Renal cortex interstitium (tissue), 15 donors: ENCODE measurements at places on chromosomes 2 and 18. TPM values are rescaled to one million over a fixed set of nuclear protein-coding genes. Genes with fewer than 3 reads are reported as not detected.
A peak's percentile ranks its signal among the peaks of the same experiment; 100 is the strongest.

Gene SERPINB2
- 0.14 TPM for polyA plus RNA-seq

Gene RNPEPL1
- 24.1 TPM for polyA plus RNA-seq

Gene MAPK4
- 9.7 TPM for polyA plus RNA-seq

Gene TTN
- polyA plus RNA-seq = 1.2 TPM

GRCh38 chr2:74573747-74574562 is 19.4 kb downstream of the DOK1 start:
- no peak for DNase-seq

- DNase-seq = no peak
Observed at GRCh38 chr2:226427538-226428307, 371.9 kb downstream of the IRS1 start.

GRCh38 chr18:49365346-49365745 is 95.1 kb downstream of the DYM start:
- DNase-seq = peak; percentile 49

GRCh38 chr2:178283341-178283918 is 89.1 kb downstream of the OSBPL6 start:
- DNase-seq = no peak

DNA sequence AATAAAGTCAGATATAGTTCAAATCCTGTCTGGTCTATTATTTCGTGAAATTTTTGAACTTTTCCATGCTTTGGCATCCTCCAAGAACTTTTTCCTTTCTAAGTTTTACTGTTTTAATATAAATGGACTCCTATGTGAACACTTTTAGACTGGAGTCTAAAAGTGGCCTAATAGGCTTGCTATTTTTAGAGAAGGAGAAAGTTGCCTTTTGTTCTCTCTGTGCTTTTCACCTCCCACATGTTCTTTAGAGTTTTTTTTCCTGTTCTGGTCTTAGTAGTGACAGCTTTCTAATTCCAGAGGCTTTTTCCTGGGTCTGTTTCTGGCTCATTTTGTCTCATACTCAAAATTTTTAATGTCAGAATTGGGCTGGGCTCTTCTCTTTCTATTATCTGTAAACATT is 72.2 kb downstream of the ADAM23 start:
- no peak for DNase-seq

Gene MOCOS
- polyA plus RNA-seq = 0.92 TPM

GRCh38 chr2:94986392-94986963 is 39.0 kb upstream of the MAL start:
- DNase-seq = no peak

Gene SCN9A
- polyA plus RNA-seq = 2.0 TPM

DNA sequence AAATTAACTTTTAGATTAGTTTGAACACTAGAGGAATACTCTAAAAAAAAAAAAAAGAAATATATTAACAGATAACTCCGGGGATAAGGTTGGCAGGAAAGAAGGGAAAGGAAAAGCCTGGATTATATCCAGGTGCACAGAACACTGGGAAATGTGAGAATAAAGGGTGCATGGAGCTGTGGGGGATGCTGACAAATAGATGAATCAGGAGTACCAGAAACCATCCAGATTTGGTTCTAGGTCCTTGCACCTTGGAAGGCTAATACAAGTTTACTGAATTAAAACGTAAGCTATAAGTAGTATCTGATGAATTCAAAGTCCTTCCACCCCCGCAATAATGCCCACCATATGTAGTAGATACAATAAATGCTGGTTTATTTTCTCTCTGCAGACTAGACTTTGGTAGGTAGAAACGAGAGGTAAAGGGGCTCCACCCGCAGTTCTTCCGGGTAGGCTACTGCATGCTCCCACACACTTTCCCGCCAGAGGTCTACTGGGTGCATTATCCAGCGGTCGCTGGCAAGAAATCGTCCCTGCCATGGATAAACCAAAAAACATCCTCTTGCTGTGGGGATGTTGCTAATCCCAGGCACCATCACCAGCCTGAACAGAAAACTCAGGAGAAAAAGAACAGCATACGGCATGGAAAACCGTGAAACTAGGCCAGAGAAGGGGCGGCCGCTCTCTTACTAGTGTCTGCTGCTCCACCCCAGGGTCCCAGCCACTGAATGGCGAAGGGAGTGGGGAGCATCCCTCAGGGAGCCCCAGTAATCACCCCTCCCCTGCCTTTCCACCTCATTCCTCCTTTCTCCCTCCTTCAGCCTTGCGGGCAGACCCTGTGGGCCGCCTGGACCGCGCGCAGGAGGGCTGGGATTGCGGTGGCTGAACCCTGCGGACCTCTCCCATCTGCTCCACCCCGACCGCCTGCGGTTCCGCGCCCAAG is 1.5 kb downstream of the CNRIP1 start:
- DNase-seq = no peak

GRCh38 chr2:135055182-135055786 is 3.2 kb downstream of the RAB3GAP1 start:
- no peak for DNase-seq

GRCh38 chr2:174748948-174749347 is 15.3 kb downstream of the CHRNA1 start:
- no peak for DNase-seq

Gene CCDC148
- polyA plus RNA-seq = 8.0 TPM

DNA sequence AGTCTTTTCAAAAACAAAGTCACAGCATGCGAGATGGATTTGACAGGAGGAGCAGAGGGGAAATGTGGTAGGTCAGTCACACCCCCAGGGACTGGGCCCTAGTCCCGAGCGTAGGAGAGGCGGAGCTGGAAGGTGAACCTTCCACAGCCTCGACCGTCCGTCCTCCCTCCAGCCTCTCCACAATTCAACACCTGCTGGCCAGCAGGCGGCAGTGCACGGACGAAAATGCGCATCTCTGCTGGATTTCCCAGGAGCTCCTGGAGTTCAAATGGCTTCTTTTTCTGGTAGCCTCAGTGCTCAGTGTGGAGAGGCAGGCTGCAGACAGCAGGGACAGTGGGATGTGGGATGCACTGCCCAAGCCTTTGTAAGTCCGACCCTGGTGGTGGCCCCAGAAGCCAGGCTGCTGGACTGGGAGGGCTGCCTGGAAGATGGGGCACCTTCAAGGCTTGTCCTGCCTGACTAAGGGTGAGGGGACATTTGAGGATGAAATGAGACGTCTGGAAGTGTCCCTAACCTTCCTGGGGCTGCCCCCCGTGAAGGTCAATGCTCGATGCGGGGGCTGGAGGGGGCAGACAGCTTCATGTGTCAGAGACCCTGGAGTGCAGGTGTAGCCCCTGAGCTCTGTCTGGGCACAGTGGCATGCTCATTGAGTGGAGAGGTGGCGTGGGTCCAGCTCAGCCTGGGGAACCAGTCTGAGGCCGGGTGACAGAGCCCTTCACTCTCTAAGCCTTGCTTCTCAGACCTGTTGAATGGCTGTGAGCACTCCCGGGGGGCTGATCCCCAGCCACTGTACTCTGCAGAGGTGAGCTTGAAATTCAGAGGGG is 189.5 kb downstream of the TFCP2L1 start:
- DNase-seq = no peak

DNA sequence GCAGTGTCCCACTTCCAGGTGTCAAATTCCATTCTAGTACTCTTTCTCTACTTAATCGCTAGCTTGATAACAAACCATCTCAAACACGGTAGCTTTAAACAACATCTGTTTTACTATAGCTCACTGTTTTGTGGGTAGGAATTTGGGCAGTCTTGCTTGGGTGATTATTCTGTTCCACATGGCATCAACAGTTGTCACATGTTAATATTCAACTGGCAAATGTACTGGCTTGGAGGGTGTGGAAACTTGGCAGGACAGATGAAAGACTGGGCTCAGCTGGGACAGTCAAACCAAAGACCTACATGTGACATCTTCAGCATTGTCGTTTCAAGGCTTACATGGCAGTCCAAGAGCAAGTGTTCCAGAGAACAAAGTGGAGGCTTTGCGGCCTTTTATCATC is 241.8 kb downstream of the PTH2R start:
- DNase-seq = no peak

DNA sequence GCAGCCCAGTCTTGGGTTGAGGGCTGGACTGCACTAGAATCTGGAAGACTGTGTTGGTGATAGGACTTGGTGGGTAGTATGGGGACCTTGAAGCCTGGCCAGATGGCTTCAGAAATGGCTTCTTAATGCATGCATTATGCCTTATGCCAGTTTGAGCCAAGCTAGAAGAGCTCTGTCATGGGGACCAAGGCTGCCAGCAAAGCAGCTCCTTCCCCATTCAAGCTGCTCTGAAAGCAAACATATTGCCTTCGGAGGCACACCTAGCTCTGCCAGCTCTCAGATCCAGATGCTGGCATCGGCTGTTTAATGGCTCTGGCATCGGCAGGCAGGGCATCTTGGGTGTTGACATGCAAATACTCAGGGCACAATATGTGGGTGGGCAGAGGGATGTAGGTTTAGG is 59.0 kb upstream of the IGFBP5 start:
- DNase-seq = no peak

DNA sequence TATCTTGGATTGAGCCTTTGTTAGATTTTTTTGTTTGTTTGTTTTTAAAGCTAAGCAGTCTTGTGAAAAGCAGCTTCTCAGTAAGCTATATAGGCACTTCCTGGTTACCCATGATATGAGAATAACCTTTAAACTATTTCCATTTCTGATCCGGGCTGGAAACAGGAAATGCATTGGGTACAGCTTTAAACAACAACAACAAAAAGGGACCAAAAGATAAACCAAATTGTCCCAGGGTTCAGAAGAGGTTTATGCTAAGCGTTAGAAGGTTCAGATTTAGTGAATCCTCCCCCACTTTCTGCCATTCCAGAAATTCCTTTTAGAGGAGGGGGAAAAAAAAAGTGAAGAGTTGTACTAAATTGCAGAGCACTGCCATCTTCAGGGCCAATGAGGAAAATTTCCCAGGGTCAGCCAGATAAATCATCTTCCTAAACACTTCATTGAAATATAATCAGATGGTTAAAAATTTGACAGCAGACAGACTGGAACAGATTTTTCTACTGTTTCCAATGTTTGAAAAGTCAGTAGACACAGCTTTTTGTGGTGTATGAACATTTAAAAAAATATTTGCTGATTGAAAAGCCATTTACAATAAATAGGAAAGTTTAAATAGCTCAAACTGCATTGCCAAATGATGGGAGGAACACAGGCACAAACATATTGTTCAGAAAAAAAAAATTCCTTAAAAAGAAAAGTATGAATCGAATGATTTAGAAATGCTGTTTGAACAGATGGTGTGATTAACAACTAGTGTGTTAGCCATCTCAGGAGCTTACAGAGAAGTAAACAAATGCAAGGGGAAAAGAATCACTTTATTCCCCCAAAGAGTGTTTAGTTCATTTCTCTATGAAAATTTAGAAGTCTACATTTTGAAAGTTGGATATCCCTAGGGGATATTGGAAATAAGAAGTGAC is 189.9 kb upstream of the TANK start:
- DNase-seq = peak; percentile 91

- DNase-seq = no peak
Observed at GRCh38 chr18:42274488-42275137, 319.6 kb downstream of the PIK3C3 start.

Gene ZNF521
- polyA plus RNA-seq = 35.1 TPM

Gene CCDC141
- 0.22 TPM for polyA plus RNA-seq

GRCh38 chr2:203383038-203383437 is 54.8 kb downstream of the ABI2 start:
- DNase-seq = no peak

Gene SERPINB10
- 0.11 TPM for polyA plus RNA-seq

Gene LPIN2
- polyA plus RNA-seq = 37.8 TPM

DNA sequence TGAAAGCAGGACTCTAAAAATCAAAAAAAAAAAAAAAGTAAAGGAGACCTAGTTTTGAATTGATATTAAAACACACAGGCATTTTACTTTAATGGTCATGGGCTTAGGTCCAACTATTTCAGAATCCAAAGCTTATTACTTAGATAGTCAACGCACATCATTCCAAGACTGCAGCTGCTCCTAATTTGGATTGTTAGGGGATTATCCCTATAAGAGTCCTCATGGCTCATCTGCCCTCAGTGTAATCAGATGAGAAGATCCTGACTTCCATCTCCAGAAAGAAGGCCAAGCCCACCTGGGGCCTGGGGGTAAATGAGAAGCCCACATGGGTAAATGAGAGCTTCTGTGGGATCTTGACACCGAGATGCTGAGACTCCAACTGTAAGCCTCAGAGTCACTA is 424.2 kb downstream of the NRXN1 start:
- DNase-seq = no peak

Gene VWA3B
- 1.1 TPM for polyA plus RNA-seq

DNA sequence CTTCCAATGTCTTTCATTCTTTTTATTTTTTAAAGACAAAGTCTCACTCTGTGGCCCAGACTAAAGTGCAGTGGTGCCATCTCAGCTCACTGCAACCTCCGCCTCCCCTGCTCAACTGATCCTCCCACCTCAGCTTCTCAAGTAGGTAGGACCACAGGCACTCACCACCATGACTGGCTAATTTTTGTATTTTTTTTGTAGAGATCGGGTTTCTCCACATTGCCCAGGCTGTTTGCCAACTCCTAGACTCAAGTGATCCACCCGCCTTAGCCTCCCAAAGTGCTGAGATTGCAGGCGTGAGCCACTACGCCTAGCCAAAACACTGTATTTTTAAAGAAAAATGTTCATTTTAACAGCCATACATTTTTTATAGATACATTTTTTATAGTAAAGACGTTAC is 12.7 kb downstream of the GCKR start:
- DNase-seq = no peak

- DNase-seq = no peak
Observed at GRCh38 chr2:147420517-147420916, 424.3 kb upstream of the ACVR2A start.

- DNase-seq = no peak
Observed at GRCh38 chr2:43609290-43609918, 13.6 kb upstream of the THADA start.

DNA sequence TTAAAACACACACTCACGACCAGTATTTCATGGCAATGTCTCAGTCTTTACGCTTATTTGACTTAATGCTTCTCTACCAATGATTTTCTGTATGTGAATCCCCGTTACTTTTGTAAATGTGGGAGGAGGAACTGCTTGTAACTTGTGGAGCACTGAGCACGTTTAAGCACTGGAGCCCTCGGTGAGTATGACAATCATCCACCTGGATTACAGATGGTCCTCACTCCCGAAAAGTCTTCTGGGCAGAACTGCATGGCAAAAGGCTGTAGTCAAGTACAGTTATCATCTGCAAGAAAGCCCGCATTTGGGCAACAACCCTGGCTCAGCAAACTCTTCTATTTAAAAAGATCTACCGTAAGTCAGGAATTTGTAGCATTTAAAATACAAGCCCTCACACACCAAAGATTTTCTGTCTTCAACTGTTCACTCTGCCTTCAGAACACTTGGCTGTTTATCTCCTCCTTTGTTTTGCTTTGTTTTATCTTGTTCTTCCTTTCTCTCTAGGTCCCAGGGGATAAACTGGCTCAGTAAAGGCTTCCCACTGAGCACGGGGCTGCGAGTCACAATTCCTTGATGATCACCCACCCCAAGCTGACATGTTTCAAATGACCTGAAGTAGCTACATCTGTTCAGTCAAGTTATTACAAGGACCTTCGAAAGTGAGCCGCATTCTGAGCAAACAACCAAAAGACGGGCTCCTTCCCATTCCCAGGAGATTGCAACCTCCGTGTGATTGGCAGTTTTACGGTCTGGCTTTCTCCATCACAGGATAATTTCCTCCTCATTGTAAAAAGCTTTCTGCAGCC is 102.2 kb downstream of the DLGAP1 start:
- peak; percentile 27 for DNase-seq
